ENCODE measurements at places on chromosomes 3 and 15. TPM values are rescaled to one million over a fixed set of nuclear protein-coding genes. Genes with fewer than 3 reads are reported as not detected.

DNA sequence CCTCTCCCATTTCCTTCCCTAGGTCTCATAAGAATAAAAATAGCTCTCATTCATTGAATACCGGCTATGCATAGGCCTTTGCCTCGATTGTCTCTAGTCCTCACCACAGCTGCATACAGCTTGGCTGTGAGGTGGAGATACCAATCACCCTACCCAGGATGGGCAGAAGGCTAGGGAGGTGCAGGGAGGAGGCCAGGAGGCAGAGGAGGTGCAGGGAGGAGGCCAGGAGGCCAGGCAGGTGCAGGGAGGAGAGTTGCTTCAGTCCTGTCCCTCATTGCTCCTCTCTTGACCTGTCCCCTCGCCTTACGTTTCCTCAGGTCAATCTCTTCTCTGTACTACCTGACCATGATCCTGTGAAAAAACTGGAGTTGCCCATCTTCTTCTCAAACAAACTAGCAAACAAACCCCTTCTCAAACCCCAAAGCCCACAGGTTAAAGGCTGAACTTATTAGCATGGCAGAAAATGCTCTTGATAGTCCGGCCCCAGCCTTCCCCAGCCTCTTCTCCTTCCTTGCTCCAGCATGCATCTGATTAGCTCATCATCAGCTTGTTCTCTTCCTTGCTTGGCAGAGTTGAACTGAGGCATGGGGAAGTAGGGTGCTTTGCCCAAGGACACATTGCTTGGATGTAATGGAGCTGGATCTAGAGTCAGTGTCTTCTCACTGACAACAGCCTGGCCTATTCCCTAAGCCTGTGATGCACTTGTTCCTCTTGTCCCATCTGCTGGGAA, 15.8 kb downstream of the PODXL2 start:
- DNase-seq: no peak

- DNase-seq: no peak
Measured at GRCh38 chr3:168722091-168722490, 626.4 kb upstream of the GOLIM4 start.

DNA sequence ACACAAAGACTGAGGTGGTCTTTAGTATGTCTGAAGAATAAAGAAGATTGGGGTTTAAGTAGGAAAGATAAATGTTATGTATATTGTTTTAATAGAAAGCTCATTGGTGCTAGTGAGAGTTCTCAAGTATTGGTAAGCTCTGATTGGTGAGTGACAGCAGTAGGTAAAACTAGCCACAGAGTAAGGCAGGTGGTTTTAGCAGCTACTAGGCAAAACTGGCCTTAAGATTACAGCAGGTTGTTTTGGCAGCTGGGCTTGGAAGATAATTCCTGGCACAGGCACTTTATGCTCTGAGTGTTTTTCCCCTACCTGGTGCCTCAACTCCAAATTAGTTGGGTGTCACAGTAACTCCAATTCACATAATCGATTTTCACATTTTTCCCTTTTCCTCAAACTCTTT, 66.3 kb downstream of the STAG1 start:
- no peak for DNase-seq

DNA sequence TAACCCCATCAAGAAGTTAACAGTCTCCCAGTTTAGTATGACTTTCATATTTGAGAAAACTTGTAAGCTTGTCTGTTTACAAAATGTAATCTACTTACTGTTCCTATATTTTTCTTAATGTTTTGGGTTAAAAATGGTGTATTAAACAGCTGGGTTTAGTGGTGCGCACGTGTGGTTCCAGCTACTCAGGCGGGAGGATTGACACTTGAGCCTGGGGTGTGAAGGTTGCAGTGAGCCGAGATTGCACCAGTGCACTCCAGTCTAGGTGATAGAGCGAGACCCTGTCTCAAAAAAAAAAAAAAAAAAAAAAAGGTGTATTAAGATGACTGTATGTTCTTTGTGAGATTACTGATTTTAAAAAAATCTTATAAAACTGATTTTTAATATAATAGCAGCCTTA, 69.3 kb downstream of the BBX start:
- no peak for DNase-seq

DNA sequence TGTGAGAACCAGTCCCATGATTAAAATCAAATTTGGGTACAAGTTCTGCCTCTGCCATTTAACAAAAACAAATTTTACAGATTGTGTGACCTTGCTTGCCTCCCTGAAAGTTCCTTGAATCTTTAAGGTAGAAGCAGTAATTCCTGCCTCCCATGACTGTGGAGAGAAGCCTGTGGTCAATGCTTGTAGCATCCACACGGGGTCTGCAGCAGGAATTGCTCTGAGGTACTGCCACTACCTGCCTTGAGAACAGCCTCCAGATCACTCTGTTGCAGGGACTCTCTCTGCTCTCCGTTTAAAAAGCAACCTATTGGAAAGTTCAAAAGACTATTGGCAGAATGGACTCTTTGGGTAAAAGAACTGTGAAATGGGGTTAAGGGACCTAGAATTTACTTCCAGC, 75.9 kb downstream of the SST start:
- DNase-seq: no peak

The CFAP20DC gene
- 1.4 TPM for total RNA-seq

GRCh38 chr15:78249131-78249530, 14.8 kb upstream of the ACSBG1 start:
- DNase-seq: no peak

The CEP63 gene
- total RNA-seq: 25.2 TPM

The ZCWPW2 gene
- 0.25 TPM for total RNA-seq

GRCh38 chr15:88400591-88401250, 66.5 kb downstream of the MRPL46 start:
- DNase-seq: no peak

DNA sequence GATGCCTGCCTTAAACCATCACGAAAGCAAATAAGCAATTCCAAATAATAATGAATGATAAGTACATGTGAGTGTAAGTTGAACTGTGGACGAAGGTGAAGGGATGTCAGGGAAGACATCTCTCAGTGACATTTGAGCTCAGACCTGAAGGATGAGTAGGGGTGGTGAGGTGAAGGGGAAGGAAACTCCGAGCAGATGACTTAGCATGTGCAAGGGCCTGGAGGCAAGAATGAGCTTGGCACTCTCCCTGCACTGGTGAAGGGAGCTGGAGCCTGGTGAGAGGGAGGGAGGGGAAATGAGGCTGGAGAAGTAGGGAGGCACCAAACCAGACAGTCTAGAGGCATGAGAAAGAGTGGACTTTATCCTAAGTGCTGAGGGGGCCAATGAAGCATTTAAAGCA, 84.3 kb downstream of the MTHFS start:
- DNase-seq: no peak
